ENCODE measurements at places on chromosomes 3 and 15.

DNA sequence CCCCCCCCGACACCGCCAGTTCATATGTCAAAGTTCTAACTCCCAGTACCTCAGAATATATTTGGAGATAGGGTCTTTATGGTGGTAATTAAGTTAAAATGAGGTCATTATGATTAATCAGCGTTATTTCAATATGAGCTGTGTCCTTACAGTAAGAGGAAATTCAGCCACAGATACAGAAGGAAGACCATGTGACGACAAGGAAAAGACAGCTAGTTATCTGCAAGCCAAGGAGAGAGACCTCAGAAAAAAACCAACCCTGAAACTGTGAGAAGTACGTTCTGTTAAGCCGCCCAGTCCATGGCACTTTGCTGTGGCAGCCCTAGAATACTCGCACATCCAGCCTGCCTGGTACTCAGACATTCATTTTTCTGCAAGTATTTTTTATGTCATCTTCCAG, 62.3 kb upstream of the ARL8B start:
- DNase-seq = no peak

DNA sequence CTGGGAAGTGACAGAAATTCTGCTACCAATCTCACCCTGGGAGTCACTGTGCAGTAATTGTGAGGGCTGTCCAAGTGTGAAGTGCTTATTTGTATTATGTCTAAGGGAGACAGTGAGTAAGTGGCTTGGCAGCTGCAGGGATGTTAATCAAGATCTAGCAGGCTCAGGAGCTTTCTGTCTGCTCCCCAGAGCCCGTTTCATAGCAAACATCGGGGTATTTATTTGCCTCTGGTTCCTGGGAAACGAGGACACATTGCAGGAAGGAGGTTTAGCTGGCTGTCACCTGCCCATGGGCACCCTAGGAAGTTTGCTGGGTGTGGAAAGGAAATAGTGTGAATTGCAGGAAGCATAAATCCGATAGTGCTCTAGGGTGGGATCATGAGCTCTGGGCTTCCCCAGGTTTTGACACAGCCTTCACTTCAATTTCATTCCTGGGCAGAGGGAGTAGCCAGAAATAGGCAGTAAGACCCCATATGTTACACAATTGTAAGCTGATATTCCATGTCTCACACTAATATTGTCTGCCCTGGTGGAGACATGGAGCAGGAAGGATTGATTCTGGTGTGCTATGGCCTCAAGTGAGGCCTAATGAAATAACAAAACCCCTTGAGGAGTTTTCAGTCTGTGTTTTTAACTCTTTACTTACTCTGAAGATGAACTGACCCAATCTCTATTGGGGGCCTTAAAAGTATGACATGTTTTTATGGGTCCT, 74.1 kb upstream of the MITF start:
- DNase-seq = no peak

DNA sequence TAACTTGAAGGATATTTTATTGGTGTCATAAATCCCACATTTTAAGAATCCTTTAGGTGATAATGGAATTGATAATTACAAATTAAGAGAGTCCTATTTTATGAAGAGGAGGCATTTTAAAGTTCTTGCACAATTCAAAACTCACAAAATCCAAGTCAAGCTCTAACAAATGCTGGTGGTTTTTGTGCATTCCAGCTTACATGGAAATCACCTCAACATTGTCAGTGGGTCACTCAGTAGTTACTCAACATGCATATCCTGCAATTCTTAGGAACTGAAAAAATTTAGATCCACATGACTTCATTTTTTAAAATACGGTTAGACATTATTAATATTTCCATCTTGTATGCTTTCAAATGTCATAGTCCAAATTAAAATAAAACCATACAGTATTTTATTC, 487.2 kb downstream of the CNTN3 start:
- no peak for DNase-seq

DNA sequence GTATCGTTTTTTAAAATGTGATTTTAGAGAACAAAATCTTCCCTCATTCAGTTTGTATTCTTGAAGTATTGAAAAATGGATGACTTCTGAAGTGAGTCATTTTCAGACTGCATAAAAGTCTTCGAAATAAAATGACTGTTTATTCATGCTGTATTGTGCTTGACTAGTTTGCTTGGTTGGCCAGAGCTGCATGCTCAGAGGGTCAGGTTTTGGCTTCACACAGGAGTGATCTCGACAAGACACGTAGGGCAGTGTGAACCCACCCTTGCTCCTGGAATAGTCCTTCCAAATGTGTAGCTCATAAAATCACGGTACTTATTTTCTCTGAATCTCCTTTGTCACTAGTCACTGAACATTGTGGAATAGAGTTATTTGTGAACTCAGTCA, 73.3 kb downstream of the FNDC3B start:
- no peak for DNase-seq

DNA sequence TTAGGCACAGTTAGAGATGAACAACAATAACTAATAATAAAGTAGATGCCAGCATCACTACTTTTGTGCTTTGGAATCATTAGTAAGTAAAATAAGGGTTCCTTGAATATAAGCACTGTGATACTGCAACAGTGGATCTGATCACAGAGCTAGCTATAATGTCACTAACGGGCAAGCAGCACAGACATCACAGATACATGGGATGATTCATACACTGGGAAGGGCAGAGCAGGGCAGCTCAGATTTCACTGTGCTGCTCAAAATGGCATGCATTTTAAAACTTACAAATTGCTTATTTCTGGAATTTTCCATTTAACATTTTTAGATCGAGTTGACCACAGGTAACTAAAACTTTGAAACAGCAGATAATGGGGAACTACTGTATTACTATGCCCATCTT, 476.6 kb downstream of the FHIT start:
- no peak for DNase-seq

DNA sequence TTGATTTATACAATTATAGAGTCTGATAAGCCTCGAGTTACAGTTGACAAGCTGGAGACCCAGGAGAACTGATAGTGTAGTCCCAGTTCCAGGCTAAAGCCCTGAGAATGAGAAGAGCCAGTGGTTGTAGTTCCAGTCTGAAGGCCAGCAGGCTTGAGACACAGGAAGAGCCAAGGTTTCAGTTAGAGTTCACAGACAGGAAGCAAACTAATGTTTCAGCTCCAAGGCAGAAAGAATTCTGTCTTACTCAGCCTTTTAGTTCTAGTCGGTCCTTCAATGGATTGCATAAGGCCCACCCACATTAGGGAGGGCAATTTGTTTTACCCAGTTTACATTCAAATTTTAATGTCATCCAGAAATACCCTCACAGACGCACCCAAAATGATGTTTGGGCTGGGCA, 102.7 kb downstream of the CDIN1 start:
- no peak for DNase-seq

DNA sequence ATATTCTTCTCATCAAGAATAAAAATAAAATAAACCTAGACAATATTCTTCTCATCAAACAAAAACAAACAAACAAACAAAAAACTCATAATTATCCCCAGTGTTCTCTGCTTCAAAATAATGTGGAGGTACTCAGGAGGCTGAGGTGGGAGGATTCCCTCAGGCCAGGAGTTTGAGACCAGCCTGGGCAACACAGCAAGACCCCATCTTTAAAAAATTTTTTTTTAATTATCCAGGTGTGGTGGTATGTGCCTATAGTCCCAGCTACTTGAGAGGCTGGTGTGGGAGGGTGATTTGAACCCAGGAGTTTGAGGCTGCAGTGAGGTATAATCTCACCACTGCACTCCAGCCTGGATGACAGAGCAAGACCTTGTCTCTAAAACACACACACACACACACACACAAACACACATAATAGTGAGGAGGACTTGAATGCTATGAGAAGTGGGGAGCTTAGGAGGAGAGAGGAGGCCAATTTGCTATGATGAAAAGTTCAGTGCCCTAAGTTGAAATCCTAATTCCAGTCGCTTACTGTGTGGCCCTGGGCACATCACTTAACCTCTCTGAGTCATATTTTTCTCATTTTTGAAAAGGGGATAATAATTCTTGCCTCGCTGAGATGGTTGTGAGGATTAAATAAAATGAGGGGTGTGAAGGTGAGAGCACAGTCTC, 35.8 kb upstream of the HERC1 start:
- no peak for DNase-seq

GRCh38 chr3:39290255-39290654, 10.4 kb upstream of the CX3CR1 start:
- no peak for DNase-seq

- no peak for DNase-seq
Observed at GRCh38 chr15:88872106-88872505, 23.2 kb downstream of the HAPLN3 start.

DNA sequence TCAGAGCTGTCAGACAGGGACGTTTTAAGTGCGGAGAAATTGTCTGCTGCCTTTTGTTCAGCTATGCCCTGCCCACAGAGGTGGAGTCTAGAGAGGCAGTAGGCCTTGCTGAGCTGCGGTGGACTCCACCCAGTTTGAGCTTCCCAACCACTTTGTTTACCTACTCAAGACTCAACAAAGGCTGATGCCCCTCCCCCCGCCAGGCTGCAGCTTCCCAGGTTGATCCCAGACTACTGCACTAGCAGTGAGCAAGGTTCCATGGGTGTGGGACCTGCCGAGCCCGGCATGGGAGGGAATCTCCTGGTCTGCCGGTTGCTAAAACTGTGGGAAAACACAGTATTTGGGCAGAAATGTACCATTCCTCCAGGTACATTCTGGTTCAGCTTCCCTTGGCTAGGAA, 282.1 kb downstream of the VGLL3 start:
- no peak for DNase-seq

All from NAMALWA (cell line).